Ureter (tissue), 1 donor: ENCODE measurements at places on chromosomes 5 and 9. TPM values are rescaled to one million over a fixed set of nuclear protein-coding genes. Genes with fewer than 3 reads are reported as not detected.

GRCh38 chr9:125739436-125739835 lies 7.7 kb upstream of the PBX3 start:
- DNase-seq: no peak

DNA sequence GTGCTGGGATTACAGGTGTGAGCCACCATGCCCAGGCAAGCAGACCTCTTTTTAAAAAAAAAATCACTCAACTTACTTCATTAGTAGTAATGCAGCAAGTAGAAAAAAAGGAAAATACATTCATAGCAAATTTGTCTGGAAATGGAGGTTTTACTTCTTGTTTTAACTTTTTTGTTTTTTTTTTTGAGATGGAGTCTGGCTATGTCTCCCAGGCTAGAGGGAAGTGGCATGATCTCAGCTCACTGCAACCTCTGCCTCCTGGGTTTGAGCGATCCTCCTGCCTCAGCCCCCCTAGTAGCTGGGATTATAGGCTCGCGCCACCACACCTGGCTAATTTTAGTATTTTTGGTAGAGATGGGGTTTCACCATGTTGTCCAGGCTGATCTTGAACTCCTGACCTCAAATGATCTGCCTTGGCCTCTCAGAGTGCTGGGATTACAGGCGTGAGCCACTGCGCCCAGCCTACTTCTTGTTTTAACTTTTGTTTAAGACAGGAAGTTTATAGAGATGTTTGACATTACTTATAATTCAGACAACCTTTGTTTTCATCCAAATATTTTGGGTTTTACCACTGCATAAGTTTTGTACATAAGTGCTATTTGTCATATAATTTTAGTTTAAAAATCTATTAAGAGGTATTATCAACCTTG lies 26.5 kb downstream of the UBE2R2 start:
- no peak for DNase-seq

GRCh38 chr5:71939452-71940230 lies 167.6 kb upstream of the MAP1B start:
- DNase-seq: no peak

GRCh38 chr5:132385326-132386105 lies 16.0 kb downstream of the SLC22A5 start:
- DNase-seq: no peak

DNA sequence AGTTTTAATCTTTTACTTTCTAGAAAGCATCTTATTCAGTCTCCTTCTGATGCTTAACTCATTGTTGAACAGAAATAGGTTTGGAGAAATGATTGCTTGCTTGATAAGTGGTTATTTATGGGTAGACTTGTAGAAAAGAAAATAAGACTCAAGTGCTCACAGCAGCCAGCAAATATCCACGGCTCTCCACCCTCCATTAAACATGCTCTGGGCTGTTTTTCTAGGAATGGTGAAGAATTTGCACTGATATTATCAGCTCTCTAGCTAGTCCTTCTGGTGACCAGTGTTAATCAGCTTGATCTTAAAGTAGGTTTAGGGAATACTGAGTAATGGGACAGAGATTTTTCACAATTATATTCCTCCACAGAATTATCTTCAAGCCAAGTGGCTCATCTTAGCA lies 60.6 kb downstream of the SLC1A3 start:
- no peak for DNase-seq

- DNase-seq: no peak
Observed at GRCh38 chr9:114200721-114201300, 45.5 kb downstream of the COL27A1 start.

DNA sequence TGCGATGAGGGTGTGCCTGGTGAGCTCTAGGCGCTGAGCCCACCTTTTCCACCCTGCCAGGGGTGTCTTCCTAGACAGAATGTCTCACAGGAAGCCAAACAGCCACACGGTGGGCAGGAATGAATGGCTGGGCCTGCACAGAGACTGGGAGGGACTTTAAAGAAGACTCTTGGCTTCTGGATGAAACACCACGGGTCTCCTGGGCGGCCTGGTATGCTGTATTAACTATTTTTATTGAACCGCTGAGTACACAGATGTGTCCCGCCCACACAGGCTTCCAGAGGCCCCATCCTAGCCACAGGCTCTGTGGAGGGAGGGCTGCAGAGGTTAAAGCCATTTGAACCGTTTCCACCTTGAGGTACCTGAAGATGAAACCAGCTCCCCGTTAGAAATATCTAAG lies 115.2 kb upstream of the CXCL14 start:
- no peak for DNase-seq

DNA sequence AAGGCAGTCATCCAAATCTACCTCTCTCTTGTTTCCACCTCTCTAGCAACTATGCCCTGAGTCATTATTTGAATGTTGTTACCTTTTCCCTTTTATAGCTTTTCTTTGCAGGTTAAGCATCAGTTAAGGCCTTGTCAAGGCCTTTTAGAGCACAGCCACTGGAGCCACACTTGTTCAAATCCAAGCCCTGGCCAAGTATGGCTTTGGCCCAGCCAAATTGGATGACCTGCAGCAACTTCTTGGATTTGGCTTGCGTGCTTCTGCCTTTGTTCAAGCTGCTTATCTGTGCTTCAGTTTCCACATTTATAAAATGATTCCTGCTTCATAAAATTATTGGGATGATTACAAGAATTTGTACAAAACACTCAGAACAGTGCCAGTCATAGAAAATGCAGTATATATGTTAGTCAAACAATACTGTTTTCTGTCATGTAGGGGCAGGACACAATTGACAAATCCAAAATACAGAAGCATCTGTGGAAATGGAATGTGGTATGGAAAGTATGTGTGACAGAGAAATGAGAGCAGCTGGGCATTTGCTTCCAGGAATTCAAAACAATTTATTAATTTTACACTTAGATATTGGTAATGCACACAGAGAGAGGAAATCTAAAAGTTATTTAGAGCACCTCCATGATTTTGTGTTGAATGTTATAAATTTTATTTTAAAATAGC lies 17.9 kb upstream of the RLN1 start:
- DNase-seq: no peak

DNA sequence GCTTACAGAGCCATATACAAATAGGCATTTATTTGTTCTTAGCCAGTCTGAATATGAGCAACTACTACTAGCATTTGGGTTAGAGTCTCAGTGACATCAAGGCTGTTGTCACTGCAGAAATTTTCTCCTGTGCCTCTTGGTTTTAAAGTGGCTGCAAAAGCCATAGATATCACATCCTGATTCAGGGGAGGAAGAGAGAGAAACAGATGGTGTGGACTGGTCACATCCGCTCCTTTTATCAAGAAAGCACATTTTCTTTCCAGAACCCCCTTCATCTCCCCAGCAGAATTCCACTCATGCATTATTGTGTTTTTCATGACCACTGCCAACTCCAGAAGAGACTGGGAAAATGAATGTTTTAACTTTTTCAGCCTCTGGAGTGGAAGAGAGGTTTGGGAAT lies 69.8 kb downstream of the PTTG1 start:
- no peak for DNase-seq

DNA sequence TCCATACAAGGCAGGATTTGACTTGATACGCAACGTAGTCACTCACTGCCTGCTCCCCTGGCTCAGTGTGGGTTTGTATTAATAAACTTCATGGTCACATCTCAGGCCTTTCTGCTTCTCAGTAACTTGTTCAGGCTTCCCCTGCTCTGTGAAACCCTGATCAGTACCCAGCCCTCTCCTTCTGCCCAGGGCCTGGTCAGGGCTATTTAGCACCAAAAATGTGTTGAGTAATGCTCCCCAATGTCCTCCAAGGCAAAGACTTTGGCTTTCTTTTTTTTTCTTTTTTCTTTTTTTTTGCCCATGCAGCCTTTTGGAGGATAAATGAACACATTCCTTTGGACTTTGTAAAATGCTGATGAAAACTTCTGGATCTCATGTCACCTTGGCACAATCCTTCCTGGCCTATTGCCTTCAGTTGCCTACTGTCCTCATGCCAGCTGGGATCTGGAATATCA lies 399.2 kb upstream of the KLF4 start:
- DNase-seq: no peak

- no peak for DNase-seq
Observed at GRCh38 chr5:16306812-16307211, 127.2 kb upstream of the MARCHF11 start.

DNA sequence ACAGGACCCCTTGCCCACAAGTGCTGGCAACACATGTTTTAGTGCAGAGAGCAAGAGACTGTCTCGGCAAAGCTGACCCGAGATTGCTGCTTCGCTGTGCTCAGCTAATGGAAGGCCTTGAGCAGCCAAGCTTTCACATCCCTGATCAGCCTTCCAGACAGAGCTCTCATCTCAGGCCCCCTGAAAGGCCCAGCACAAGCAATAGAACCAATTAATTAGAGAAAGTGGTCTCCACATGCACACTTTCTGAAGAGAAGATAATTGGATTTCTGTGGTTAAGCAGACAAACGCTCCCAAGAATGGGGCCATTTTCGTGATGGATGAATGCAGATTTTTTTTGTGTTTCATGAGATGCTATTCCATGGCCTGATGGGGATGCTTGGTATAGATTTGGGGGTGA lies 174.9 kb downstream of the NSG2 start:
- DNase-seq: no peak

DNA sequence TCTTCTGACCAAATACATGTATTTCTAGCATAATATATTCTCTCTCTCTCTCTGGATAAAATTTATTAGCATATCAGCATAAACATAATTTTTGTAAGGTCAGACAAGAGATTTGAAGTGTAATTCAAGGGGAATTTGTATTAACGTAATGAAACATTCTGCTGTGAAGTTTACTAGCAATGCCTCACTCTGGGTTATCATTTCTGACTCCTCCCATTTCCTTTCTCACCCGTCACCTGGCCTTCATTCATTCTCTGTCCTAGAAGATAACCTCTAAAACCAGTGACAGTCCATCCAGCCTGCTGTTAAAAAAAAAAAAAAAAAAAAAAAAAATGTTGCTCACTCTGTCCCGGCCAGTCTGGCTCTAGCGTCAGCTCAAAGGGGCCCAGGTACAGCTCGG lies 27.1 kb downstream of the GRAMD2B start:
- no peak for DNase-seq

DNA sequence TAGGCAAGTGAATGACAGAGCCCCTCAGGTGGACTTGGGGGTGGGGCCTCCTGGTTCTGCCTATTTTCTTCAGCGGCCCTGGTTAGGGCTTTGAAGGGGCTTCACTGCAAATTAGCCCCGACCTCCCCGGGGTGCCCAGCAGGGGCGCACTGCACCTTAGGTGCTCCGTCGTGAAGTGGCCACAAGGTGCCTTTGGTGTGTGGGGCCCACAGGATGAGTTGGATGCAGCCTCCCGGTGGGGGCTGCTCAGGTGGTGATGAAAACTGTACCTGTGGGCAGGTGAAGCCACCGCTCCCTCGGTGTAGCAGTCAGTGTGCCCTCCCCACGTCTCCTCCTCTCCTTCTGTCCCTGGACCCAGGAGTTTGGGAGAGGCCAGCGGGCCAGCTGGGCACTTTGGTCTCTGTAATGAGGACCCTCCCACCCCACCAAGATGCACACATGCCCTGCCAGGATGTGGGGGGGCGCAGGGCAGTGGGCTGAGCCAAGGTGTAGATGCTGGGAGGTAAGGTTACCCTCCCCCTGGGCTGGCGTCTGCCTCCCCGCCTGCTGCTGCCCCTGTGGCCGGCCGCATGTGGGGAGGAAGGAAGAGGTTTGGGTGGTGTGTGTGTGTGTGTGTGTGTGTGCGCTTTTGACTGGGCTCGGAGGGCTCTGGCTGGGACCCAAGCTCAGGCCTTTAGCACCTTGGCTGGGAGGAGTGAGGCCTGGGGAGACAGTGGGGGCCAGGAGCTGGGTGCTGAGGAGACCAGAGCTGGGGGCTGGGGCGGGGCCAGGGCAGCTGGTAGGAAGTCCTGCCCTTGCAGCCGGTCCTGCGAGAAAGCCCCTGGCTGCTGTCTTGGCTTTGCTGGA lies 55.6 kb downstream of the RXRA start:
- DNase-seq: peak; percentile 78

- DNase-seq: no peak
Observed at GRCh38 chr5:37391591-37391990, 12.5 kb downstream of the WDR70 start.

GRCh38 chr5:3077684-3078083 lies 326.2 kb upstream of the IRX2 start:
- no peak for DNase-seq

DNA sequence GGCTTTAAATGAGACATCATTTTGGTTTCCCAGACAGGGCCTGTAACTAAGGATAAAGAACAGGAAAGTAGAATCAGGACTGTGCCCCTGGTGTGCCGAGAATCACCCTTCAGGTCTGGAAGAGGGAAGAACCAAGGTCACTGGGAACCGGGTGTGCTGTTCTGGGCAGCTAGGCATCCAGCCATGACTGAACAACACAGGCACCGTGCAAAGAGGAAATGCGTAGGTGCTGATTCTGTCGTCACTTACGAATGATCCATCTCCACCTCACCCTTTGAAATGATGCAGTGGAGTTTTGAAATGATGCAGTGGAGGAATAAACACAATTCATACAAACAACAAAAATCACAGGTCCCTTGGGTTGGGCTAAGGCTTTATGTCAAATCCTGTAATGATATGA lies 64.4 kb downstream of the MAP1B start:
- DNase-seq: no peak

DNA sequence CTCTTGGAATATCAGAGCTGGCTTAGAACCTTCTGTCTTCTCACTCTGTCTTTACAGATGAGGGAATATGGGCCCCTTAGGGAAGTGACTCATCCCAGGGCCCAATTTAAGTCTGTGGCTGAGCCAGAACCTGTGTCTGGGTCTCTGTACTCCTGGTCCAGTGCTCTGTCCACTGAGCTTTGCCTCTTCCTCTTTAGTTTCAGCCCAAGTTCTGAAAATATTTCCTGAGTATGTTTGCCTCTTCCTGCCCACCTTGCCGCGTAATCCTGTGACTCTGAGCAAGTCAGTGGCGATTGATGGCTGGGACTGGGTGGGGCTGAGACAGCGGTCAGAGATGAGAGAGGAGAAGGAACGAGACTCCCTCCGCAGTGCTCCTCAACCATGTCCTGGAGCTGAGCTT lies 7.8 kb downstream of the IER5L start:
- DNase-seq: no peak

GRCh38 chr5:56598941-56599340 lies 216.4 kb upstream of the MAP3K1 start:
- DNase-seq: no peak

DNA sequence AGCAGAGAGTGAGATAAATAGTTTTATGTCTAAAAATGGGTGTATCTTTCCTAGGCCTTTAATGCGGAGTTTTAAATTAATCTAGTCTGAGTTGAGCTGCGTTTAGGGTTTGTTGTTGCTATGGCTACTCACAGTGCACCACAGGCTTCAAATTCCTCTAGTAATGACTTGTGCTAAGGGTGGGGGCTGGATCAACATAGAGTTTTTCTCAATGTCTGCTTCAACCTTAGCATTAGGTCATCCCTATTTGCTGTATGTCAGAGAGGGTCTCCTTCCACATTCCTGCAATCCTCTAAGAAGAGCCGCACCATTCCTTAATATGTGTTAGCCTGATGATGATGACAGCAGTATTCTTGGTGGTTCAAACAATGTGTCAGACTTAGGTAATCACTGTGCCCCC lies 465.6 kb upstream of the KIF2A start:
- DNase-seq: no peak

Gene TNFAIP8
- total RNA-seq: 25.3 TPM

Gene NOXA1
- total RNA-seq: 12.5 TPM

Gene SUB1
- total RNA-seq: 138 TPM

Gene HAUS6
- total RNA-seq: 13.1 TPM

Gene TXNDC8
- total RNA-seq: not detected

Gene FCN2
- 0.49 TPM for total RNA-seq

Gene ANKRD34B
- total RNA-seq: not detected

Gene ACOT12
- total RNA-seq: not detected

Gene LURAP1L
- 6.6 TPM for total RNA-seq

Gene LCN15
- not detected for total RNA-seq

Gene BSPRY
- 10.2 TPM for total RNA-seq

Gene PCA3
- not detected for total RNA-seq

Gene PHYHD1
- 26.6 TPM for total RNA-seq

Gene NXNL2
- total RNA-seq: 0.70 TPM
